Mesothelial cell of epicardium (in vitro differentiated cells): ENCODE measurements at places on chromosomes 3 and 15.

GRCh38 chr3:128603811-128604775 lies 46.5 kb downstream of the RPN1 start:
- H3K4me1 ChIP-seq, result no peaks in the 10 kb centered on the region
- H3K27me3 ChIP-seq, result no peaks in the 10 kb centered on the region
- H3K27ac ChIP-seq, result no peak overlapping the region
- no peaks in the 10 kb centered on the region for H3K36me3 ChIP-seq

DNA sequence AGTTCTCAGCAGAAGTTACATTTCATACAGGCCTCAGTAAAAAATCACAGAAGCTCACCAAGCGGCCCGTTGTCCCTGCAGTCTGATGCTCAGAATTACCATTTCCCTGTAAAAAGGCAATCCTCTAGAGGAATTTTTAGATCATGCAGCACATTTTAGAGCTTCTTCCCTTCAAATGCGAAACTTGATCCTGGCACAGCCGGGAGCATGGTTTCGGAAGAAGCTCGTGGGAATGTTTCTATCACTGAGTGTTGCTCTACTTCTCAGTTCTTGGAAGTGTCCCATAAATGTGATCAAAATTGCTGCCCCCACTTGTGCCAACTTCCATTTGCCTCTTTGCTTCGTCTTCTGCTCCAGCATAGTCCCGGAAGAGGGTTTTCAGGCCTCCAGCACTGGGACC lies 3.8 kb upstream of the H1-8 start:
- no peak overlapping the region for H3K27ac ChIP-seq
- no peaks in the 10 kb centered on the region for H3K27me3 ChIP-seq
- H3K36me3 ChIP-seq, result no peaks in the 10 kb centered on the region
- DNase-seq, result no peak

DNA sequence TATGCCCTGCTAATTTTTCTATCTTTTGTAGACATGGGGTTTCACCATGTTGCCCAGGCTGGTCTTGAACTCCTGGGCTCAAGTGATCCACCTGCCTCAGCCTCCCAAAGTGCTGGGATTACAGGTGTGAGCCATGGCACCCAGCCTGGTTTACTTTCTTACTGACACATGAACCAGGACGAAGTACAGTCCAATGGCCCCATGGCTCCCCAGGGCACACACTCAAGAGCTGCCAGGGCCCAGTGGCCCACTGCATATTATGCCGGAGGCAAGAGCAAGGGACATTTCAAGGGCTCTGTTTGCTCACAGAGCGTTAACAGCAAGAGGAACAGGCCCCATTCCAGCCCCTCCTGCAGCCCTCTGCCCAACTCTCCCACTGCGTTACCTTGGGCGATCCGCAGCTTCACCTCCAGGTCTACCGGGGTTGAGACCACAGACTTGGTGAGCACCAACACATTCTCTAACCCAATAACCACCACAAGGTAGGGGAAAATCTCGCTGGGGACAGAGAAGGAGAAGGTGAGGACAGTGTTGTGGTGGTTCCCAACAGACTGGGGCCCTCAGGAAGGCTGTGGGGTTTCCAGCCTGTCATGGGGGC lies 42.8 kb downstream of the PTPN23 start:
- H3K36me3 ChIP-seq, result peaks cover 12% of the 10 kb centered on the region
- H3K4me1 ChIP-seq, result peaks cover 4% of the 10 kb centered on the region
- no peak overlapping the region for H3K4me3 ChIP-seq

DNA sequence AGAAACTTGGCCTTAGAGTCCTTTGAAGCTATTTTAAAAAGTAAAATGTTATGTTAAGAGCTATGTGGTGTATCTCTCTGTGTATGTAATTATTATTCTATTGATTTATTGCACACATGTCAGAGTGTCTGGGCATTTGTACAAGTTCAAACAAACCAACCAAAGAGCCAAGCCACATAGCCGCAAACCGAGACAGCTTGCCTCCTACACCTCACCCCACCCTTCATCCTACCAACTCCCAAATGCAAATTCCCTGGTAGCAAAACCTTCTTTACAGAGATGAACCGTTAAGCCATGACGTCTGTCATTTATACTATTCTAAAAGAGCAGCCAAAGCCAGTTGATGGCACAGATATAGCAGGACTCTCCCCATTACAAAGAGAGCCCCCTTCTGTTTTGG lies 332.3 kb downstream of the ERC2 start:
- peaks cover 47% of the 10 kb centered on the region for H3K4me1 ChIP-seq
- no peak for DNase-seq
- H3K4me3 ChIP-seq, result no peak overlapping the region

DNA sequence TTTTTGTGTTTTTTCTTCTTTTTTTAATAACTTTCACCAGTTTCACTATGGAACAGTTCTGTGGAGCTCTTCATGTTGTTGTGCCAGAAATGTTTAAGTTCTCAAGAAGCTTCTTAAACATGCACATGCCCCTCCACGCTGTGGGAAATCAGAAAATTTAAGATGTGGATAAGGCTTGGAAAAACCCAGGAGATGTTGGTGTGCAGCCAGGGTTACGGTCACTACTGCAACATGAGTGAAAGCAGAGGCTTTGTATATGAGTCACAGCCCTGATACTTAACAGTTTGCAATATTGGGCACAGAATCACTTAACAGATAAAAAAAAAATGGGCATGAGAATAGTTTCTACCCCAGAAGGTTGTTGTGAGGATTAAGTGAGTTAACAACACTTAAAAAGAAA lies 399.9 kb downstream of the LRTM1 start:
- H3K27me3 ChIP-seq, result peaks cover 46% of the 10 kb centered on the region
- no peaks in the 10 kb centered on the region for H3K36me3 ChIP-seq
- H3K4me3 ChIP-seq, result no peak overlapping the region
- no peak overlapping the region for H3K27ac ChIP-seq

- no peak overlapping the region for H3K27ac ChIP-seq
- no peaks in the 10 kb centered on the region for H3K36me3 ChIP-seq
- H3K4me3 ChIP-seq, result no peak overlapping the region
- no peak for DNase-seq
- peaks cover 32% of the 10 kb centered on the region for H3K27me3 ChIP-seq
Measured at GRCh38 chr3:127226946-127227842, 34.3 kb downstream of the PRR23E start.
